ENCODE measurements at places on chromosomes 11 and 22. TPM values are rescaled to one million over a fixed set of nuclear protein-coding genes. Genes with fewer than 3 reads are reported as not detected.

The F2 gene
- total RNA-seq, result not detected

The YPEL4 gene
- 0.55 TPM for total RNA-seq

The HEPN1 gene
- not detected for total RNA-seq

The KDM4E gene
- total RNA-seq, result not detected

The MUC5AC gene
- not detected for total RNA-seq

The NNMT gene
- 0.82 TPM for total RNA-seq

The CELSR1 gene
- total RNA-seq, result 5.1 TPM

The FXYD2 gene
- total RNA-seq, result 0.26 TPM

The MS4A7 gene
- not detected for total RNA-seq

The SLC5A12 gene
- 3.4 TPM for total RNA-seq

The ANO1 gene
- total RNA-seq, result not detected

The DDX17 gene
- 500 TPM for total RNA-seq

The SLC22A9 gene
- total RNA-seq, result not detected
